ENCODE measurements at places on chromosomes 6 and 20.

DNA sequence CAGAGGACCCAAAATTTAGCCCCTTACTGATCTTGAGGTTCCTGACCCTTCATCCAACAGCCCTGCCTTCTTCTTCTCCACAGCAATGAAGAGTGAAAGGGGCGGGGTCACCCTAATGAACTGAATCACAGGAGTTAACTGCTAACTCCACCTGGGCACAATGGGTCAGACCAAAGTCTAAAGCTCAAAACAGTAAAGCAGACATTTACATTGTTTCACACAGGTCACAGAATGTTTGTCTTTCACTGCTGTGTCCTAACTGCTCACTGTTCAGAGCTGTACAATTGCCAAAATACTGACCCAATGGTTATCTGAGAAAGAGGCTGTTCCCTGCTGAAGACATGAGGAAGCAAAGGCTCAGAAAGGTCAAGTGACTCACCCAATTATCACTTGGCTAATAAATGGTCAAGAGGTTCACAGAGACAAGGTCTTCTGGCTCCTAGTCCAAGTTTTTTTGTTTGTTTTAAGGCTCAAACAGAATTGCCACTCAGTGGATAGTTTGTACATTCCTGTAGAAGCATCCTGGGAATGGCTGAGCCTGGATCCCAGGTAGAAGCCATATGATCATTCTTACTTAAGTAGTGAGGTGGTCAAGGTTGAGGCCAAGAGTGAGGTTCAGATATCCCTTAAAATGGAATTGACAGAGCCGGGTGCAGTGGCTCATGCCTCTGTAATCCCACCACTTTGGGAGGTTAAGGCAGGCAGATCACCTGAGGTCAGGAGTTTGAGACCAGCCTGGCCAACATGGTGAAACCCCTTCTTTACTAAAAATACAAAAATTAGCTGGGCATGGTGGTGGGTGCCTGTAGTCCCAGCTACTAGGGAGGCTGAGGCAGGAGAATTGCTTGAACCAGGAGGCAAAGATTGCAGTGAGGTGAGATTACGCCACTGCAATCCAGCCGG lies 35.1 kb upstream of the FAM83C start:
- no peak for DNase-seq

DNA sequence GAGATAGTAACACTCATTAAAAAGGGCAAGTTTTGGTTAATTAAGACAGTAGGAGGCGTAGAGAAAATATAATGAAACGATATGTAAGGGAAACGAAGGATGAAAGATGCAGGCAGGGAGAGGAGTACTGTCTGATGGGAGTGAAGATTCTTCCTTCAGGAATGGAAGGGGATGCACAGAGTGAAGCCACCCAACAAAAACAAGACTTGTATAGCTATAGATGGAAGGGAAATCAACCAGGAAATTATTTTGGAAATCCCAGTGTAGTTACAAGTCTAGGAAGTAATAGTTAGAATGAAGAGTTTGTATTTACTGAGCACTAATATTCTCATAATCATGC lies 19.7 kb upstream of the HLA-DRB1 start:
- no peak for DNase-seq

GRCh38 chr6:56532766-56533551 lies 109.7 kb downstream of the DST start:
- no peak for DNase-seq

DNA sequence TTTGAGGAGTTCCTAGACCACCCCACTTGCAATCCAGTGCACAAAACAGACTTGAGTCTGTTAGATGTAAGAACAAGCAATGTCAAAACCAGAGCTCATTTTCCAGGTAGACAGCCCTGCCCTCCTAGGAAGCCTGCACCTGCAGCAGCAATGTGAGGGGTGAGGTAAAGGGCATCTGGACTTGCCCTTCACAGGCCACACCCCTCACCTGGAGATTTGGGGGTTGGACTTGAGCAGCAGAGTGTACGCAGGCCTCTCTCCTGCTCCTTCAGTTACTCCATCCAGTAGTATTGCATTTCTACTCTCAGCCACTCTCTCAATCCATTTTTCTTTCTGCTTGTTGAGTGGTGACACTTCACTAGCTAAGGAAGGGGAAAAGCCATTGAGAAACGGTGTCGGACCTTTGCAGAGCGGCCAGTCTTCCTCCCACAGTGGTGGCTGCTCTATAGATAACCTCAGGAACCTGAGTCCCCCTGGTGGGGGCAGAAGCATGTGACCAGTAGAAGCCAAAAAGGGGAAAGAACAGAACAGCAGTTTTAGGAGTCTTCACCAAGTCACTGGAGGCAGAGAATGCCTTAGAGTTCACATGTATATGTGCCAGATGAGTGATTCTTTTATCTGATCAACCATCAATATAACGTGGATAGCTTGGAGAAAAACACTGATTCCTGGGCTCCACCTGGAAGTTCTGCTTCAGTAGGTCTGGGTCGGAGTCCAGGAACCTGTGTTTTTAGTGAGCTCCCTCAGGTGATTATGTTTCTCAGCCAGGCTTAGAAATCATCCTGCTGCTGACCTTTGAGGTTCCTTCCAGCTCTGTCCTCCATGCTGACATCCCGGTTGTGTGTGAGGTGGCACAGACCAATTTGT lies 28.0 kb downstream of the ARFGEF2 start:
- no peak for DNase-seq

DNA sequence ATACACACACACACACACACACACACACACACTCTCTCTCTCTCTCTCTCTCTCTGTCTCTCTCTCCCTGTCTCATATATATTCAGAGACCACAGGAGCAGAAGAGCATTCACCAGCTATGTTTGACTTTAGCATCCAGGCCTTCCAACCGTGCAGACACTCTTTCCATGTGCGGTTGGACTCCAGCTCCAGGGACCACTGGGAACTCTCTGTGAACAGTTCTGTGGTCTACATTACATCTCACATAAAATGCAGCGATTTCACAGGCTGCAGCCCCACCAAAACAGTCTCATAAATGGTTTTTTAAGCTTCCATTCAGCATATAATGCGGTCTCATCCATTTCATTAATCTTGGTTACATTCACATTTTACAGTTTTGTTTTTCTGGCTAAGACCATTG lies 508.4 kb upstream of the SULF2 start:
- DNase-seq, result no peak

DNA sequence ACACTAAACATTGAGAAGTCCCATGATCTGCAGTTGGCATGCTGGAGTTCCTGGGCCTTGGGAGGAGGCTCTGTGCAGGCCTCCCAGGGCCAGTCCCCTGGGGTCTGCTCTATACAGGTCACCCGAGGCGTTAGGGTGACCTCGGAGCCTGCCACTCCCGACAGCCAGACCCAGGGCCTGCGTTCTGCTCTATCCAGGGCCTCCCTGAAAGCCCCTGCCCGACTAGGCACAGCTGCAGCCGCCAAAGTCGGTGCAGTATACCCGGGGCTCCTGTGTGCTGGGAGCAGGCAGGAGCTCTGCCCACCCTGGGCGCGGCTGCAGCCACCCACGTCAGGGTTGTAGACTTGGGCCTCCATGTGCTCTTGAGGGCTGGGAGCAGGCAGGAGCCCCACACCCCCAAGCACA lies 6.3 kb upstream of the OR14J1 start:
- no peak for DNase-seq

DNA sequence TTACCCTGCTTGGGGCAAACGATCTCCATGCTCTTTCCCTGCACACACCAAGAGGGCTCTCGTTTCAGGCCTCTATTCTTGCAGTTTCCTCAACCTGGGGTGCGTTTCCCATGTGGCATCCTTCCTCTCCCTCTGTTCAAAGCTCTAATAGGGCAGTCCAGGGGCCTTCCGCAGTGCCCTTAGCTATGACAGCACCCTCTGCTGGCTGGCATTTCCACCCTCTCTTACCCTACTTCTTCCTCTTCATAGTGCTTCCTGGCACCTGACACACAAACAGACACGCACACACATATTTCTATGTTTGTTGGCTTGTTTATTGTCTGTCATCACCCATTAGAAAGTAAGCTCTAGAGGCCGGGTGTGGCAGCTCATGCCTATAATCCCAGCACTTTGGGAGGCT lies 294.0 kb downstream of the CLIC5 start:
- no peak for DNase-seq

- DNase-seq, result peak; percentile 52
These were observed 26.7 kb downstream of the IYD start for GRCh38 chr6:150395388-150396009.

GRCh38 chr6:143570147-143570853 lies 58.8 kb upstream of the FUCA2 start:
- no peak for DNase-seq

- no peak for DNase-seq
These were observed 39.6 kb upstream of the TNFAIP3 start for GRCh38 chr6:137827411-137827940.

DNA sequence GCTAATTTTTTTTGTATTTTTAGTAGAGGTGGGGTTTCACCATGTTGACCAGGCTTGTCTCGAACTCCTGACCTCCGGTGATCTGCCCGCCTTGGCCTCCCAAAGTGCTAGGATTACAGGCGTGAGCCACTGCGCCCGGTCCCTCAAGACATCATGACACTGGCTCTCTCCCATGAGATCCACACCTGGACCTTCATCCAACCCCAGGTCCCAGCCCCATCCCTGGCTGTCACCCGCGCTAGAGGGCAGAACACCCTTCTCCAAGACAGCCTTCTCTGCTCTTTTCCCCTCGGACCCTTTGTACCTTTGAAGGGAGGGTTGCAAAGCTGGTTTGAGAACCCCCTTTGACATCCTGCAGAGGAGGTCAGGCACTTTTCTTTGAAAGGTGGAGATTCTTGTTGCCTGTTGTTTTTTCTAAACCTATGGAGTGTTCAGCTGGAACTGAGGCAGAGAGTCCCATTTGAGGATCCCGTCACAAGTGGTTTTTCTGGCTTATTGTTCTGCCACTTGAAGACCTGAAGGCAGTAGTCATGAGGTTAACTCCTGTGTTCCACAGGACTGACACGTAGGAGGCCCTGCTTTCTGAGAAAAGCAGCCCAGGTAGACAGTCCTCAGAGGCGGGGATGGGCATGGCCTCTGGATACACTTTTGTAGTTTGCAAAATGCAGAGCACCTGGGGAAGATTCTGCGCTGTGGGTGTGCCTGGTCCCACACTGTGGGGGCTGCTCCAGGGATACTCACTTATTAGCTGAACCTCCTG lies 171.1 kb upstream of the SNX9 start:
- DNase-seq, result no peak

DNA sequence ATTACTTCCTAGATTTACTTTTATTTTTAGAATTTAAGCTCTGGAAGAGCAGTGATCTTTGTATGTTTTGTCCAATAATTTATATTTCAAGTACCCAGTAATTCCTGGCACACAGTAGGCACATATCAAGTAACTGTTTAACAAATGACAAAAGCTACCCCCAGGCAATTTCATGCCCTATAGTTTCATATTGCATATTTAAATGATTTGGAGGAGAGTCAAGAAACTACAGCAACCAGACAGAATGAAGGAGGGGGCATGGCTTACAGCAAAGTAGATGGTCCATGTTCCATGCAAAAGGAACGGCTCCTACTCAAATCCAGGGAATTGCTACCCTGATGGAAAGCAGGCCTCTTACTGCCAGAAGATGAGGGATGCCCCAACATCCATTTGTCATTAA lies 113.5 kb downstream of the ARHGAP18 start:
- DNase-seq, result no peak

- DNase-seq, result no peak
These were observed 8.1 kb downstream of the CEBPB start for GRCh38 chr20:50198716-50199115.

DNA sequence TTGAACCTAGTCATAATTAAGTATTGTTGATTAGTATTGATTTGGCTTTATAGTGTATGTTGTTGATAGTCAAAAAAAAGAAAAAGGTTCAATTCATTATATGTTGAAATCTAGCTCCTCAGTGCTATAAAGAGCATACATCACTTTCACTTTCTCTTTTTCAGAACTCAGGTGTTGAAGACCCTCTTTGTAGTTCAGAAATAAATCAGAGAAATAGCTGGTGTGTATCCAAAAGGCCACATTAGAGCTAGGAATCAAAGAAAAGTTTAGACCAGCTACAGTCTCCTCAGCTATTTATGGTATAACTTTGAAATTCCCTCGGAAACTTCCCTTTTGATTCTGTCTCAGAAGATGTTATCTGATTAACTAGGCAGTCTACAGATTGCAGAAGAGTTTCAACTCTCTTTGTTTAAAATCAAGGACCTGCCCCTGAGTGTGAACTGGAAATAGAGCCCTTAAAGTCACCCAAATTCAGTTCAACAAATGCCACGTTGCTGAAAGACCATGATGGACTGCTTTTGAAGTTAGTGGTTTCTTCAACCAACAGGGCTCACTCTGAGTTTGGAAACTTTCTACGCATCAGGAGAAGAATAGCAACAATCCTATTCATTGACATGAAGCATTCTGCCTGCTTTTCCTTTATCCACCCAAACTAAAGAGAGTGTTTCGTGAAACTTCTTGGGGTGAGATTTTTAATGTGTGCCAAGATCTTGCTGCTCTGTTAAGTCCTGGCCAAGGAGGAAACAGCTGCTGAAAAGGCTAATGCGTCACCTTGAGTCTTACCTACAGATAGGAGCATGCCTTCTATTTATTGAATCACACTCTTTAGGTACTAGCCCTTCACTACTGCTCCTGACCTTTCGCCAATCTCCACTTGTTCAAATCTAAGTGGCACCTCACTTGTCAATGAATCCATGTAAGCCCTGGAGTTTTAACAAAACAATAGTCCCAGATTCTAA lies 111.7 kb downstream of the TNFRSF21 start:
- no peak for DNase-seq

GRCh38 chr20:57399587-57400155 lies 8.5 kb downstream of the RBM38 start:
- DNase-seq, result no peak

DNA sequence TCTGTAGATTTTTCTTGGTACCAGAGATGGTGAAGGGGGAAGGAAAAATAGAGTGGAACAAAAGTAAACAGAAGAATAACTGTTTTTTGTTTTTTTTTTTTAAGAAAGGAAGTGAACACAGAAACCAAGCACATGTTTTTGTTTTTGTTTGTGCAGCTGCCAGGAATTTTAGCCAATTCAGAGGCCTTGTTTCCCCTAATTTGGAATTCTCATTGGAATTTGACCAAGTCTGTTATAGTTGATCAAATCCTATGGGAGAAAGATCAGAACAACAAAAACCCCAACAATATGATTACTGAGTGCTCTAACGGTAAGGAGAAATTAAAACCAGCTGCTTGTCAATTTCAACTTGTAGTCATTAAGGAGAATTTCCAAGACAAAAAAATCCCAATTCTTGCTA lies 18.2 kb upstream of the IL22RA2 start:
- no peak for DNase-seq

DNA sequence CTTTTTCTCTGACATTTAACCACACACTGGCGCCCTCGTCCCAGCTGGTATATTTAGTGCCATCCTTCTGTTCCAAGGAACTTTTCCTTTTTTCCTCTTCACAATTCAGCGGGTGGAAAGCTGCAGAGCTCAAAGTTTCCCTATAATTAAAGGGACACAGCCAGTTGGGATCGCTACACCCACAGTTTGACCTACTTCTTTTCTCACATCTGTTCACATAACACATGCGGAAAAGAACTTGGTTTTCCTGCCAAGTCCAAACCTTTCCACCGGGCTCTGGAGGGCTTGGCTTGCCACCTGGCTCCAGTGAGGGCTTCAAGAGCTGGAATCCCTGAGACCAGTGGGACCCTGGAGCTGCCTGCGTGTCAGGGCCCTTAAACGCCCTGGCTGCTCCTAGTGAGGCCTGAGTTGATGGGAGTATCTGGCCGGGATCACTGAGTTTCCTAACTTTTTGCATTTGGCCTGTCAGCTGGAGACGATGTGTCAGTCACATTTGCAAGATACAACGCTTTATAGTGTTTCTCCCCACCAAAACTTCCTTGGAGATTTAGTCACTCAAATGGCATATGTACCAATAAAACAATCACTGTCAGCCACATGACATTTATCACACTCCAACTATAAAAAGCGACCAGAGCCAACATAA lies 176.0 kb downstream of the SASH1 start:
- DNase-seq, result no peak

Data from AML-193 (cell line).